ENCODE measurements at places on chromosomes 12 and 14.
A peak's percentile ranks its signal among the peaks of the same experiment; 100 is the strongest.

DNA sequence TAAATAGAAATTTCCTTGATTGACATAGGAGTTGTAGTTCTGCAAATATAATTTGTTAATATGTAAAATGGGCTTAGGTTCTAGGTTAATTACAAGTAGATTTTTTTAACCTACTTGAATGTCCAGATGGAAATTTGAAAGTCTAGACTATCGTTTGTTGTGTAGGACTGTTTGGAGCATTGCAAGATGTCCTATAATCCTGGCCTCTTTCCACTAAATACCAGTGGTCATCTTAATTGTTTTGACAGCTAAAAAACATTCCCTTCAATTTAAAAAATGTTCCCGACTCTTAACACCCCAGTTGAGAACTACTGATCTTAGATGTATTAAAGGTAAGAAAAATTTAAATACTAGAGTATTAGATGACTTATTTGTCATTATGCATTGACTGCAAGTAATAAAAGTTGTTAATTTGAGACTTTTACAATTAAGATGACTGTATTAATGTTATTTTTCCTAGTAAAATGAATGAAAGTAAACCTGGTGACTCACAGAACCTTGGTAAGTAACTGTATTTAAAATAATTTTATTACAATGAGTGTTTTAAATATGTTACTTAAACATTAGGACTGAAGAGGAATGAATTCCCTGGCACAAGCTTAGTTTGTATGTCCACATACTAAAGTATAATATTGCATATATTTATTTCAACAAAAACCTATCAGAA is 21.8 kb downstream of the G2E3 start:
- no peak overlapping the region for H3K27ac ChIP-seq
- H3K36me3 ChIP-seq = peaks cover 3% of the 10 kb centered on the region
- H3K4me1 ChIP-seq = peaks cover 58% of the 10 kb centered on the region
- no peak for DNase-seq
- no peaks in the 10 kb centered on the region for H3K27me3 ChIP-seq
- H3K4me3 ChIP-seq = no peak overlapping the region

- H3K4me1 ChIP-seq = no peaks in the 10 kb centered on the region
- no peak overlapping the region for H3K27ac ChIP-seq
- H3K27me3 ChIP-seq = peaks cover 39% of the 10 kb centered on the region
Observed at GRCh38 chr12:58233886-58234285, 292.5 kb downstream of the ATP23 start.

DNA sequence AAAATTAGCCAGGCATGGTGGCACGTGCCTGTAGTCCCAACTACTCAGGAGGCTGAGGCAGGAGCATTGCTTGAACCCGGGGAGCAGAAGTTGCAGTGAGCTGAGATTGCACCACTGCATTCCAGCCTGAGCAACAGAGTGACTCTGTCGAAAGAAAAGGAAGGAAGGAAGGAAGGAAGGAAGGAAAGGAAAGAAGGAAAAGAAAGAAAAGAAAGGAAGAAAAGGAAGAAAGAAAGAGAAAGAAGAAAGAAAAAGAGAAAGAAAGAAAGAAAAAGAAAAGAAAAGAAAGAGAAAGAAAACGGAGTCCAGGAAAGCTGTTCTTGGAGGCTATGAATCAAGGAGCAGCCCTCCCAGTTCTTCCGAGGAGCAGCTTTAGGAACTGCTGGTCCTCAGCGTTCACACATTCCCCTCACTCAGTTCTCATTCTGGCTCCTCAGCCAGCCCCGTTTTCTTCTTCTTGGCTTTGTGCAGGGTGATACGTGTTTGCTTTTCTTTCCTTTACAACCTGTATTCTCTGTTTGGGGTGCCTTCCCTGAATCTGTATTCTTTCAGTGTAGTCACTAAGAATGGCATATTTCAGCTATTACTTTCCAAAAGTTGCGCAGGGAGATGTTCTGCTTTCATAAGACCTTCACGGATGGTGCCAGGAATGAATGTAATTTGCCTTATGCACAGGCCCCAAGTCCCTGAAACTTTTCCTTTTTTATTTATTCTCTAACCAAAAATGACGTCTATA is 12.2 kb downstream of the FBXL14 start:
- peaks cover 16% of the 10 kb centered on the region for H3K36me3 ChIP-seq
- H3K4me1 ChIP-seq = peaks cover 6% of the 10 kb centered on the region
- no peak overlapping the region for H3K27ac ChIP-seq
- no peaks in the 10 kb centered on the region for H3K27me3 ChIP-seq

- no peak for DNase-seq
- H3K27me3 ChIP-seq = no peaks in the 10 kb centered on the region
- H3K4me1 ChIP-seq = no peaks in the 10 kb centered on the region
- no peak overlapping the region for H3K4me3 ChIP-seq
Observed at GRCh38 chr12:87270919-87271318, 758.3 kb downstream of the C12orf50 start.

- no peaks in the 10 kb centered on the region for H3K27me3 ChIP-seq
- H3K27ac ChIP-seq = peak overlapping the region; percentile 67
- H3K4me3 ChIP-seq = no peak overlapping the region
- no peaks in the 10 kb centered on the region for H3K4me1 ChIP-seq
Observed at GRCh38 chr12:113271853-113272561, 50.7 kb downstream of the TPCN1 start.
